Activated naive CD4-positive, alpha-beta T cell (primary cell): ENCODE measurements at places on chromosomes 7 and 10.
A peak's percentile ranks its signal among the peaks of the same experiment; 100 is the strongest.

DNA sequence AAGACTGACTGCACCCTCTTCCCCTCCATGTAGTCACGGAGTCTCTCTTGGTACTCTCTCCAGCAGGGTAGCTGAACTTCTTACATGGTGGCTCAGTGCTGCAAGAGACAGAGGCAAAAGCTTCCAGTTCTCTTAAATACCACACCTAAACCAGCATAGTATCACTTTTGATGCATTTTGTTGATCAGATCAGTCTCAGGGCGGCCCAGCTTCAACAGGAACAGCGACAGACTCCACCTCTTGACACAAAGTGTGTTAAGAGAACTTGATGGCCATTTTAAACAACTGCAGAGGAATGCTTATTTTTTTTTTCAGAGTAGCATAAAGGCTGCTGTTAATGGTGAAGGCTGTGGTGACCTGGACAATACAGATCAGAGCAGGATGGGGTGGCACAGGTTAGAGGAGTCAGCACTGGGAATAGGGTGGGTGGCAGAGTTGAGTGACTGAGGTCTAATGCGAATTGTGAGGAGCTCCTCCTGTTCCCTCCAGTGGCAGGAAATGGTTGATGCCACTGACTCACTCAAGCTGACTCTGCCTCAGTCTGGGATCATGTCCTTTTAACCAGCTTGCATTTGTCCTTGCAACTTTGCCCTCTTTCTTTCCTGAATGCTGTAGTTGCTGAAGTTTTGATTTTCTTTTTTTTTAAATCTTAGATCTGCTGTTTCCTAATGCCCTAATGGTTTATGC is 17.3 kb downstream of the MGAM start:
- no peak for DNase-seq

GRCh38 chr10:36677431-36677768 is 448.0 kb upstream of the ANKRD30A start:
- no peak for DNase-seq

- no peak for DNase-seq
Observed at GRCh38 chr10:10847387-10847786, 170.3 kb upstream of the CELF2 start.

DNA sequence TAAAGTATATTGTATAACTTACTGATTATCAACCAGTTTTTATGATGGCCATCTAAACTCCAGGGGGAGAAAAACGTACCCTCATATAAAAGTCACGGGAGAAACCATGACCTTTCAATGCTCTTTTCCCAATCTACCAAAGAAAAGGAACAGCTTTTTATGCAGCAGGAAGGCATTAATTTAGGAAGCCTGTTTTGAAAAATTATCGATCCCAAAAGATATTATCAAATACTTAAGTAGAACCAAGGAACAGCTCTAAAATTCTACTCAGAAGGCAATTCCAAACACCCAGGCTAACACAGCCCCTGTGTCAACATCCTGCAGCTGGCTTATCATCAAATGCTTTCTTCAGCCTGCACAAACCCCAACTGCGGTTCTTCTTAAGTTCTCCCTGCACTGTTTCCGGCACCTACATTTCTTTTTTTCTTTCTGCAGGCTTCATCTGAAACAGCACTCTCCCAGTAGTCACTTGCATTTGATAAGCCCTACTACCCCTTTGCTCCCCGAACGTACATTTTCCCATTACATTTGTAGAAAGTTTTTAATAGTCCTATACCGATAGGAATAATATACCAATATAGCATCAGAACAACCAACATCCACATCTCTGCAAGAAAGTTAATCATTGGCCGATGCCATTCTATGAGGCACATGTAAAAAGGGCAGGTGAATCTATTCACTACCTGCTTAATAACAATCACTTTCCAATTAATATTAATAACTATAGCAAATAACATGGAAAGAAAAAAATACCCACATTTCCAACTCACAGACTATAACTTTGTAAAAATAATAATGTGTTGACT is 47.9 kb downstream of the PIP4K2A start:
- no peak for DNase-seq

DNA sequence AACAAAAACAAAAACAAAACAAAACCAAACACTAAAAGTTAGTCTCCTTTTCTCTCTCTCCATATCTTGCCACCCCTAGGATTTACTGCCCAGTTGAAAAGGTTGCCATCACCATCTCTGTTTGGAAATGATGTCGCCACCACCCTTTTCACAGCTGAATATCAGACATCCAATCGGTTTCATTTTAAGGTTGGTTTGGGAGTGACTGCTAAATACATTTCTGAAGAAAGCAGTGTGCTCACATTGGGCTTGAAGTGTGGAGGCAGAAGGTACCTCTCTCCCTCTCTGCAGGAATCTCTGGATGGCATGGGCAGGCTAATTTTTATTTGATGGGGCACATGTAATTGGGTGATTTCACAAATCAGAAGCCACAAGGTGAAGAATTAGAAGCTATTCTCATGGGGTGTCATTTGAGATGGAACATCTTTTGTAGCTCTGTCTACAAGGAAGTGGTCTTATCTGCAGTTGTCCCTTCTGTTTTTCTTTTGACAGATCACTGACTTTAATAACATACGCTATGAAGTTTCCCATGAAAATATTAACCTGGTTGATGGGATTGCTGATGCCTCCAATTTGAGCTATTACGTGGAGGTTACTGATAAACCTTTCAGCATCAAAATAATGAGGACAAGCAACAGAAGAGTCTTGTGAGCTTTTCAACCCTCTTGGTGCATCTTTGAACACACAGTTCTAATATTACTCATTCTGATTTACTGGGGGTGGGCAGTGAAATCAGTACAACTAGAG is 20.1 kb downstream of the MGAM2 start:
- DNase-seq = no peak

GRCh38 chr7:27129729-27130539 is 623 bp downstream of the HOXA4 start:
- DNase-seq = no peak

GRCh38 chr7:4131063-4131462 is 551.0 kb upstream of the FOXK1 start:
- DNase-seq = no peak

DNA sequence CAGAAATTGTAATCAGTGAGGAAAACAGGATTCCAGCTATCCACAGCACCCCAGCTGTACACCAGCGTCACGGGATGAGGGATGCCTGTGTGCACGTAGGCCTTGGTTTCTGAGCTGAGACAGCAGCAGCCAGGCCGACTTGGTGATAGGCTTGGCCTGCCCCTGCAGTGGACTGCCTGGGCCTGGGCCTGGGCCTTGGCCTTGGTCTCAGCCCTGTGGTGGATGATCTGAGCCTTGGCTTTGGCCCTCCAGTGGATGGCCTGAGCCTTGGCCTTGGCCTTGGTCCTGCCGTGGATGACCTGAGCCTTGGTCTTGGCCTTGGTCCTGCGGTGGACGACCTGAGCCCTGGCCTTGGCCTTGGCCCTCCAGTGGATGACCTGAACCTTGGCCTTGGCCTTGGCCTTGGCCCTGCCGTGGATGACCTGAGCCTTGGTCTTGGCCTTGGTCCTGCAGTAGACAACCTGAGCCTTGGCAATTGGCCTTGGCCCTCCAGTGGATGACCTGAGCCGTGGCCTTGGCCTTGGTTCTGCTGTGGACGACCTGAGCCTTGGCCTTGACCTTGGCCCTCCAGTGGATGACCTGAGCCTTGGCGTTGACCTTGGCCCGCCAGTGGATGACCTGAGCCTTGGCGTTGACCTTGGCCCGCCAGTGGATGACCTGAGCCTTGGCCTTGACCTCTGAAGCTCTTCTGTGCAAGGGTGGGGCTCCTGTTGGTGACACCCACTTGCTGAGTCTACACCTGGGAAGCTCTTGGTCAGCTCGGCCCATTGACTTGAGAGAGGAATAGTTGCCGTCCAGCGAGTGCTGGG is 93.8 kb downstream of the CUX1 start:
- no peak for DNase-seq

DNA sequence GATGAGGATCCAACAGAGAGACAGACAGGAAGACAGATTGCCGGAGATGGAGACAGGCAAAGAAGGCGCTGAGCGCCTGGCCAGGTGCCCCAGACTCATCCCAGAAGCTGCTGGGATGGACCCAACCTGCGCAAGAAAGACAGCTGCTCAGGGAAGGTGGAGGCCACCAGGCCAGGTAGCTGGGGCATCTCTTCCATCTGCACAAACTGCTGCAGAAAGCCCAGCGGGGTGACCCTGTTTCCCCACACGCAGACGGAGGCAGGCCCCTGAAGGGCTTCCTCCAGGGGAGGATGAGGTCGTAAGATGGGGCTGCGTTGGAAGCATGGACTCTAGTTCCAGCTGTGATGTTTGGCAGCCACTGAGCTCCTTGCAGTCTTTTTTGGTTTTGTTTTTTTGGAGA is 16.5 kb upstream of the YWHAG start:
- DNase-seq = no peak

GRCh38 chr7:36736899-36737211 is 12.6 kb upstream of the AOAH start:
- no peak for DNase-seq

GRCh38 chr7:18993933-18994668 is 123.3 kb downstream of the TWIST1 start:
- no peak for DNase-seq

DNA sequence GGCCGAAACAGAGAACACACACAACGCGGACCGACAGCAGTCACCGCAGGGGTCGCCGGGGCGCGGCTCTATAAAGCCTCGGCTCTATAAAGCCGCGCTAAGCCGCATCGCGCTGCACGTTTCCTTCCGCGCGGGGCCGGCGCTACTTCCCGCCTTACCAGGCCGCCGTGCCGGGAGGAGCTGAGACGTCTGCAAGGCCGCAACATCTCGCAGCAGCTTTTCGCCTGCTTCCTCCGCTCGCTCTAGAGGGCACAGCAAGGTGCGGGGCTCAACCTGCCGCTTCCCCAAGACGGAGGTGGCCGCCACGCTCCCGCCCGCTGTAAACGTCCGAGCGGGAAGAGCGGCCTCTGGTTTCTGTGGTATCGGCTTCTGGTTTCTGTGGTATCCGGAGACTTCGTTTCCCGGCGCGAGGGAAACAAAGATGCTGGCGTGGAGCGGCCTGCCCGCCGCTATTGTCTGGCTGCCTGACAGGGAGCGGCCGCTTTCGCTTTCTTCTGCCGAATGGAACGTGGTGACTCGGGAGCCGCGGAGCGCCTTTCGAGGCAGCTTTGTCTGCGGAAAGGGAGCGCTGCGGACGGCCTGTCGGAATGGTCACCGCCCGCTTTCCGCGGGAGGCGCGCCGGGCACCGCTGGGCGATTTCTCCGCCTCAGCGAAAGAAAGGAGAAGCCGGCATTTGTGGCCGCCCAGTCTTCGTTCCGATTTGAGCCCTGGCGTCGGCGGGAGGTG is 91.8 kb downstream of the SPAG6 start:
- peak; percentile 54 for DNase-seq

DNA sequence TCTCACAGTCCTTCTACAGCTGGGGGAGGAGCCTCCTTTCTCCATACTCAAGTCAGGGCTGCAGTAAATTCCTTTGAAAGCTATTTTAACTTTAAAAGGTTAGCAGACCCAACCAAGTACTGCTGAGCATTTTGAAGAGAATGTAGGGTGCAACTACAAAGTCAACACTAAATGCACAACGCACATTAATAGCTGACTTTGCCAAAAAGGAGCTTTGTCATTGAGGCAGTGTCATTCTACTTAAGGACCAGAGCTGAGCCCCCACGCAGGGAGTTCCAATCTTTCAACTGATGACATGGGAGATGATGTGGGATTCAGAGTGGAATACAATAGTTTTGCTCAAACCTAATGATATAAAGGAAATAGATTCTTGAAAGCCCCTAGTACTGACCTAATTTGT is 20.3 kb downstream of the TECTB start:
- no peak for DNase-seq
